Activated CD4-positive, alpha-beta T cell treated with anti-CD3 and anti-CD28 coated beads for 36 hours (primary cell): ENCODE measurements at places on chromosomes 2 and 18. TPM values are rescaled to one million over a fixed set of nuclear protein-coding genes. Genes with fewer than 3 reads are reported as not detected.

The RNF125 gene
- 21.6 TPM for total RNA-seq

The LIMS1 gene
- 70.3 TPM for total RNA-seq

The TEX44 gene
- total RNA-seq = not detected

The HOXD12 gene
- not detected for total RNA-seq

The L3MBTL4 gene
- 0.21 TPM for total RNA-seq

The RNF152 gene
- total RNA-seq = 0.05 TPM

The MYO3B gene
- 1.2 TPM for total RNA-seq

The RAPH1 gene
- total RNA-seq = 9.9 TPM

The CXCR4 gene
- 89.3 TPM for total RNA-seq

The NOSTRIN gene
- total RNA-seq = not detected

The MAB21L4 gene
- not detected for total RNA-seq

The LTBP1 gene
- total RNA-seq = 0.14 TPM

The DNER gene
- not detected for total RNA-seq

The RAB11FIP5 gene
- total RNA-seq = 16.5 TPM

The TNS1 gene
- total RNA-seq = 0.64 TPM

The CAPN14 gene
- total RNA-seq = 0.51 TPM

The INHA gene
- total RNA-seq = not detected

The C2orf78 gene
- not detected for total RNA-seq

The SLC5A7 gene
- not detected for total RNA-seq

The TDRD15 gene
- not detected for total RNA-seq

The FAHD2B gene
- 21.0 TPM for total RNA-seq

The MAL gene
- 35.4 TPM for total RNA-seq

The NDUFB3 gene
- 126 TPM for total RNA-seq

The ITPRIPL1 gene
- 24.8 TPM for total RNA-seq

The MC4R gene
- not detected for total RNA-seq

The LONRF2 gene
- 0.04 TPM for total RNA-seq

The DCC gene
- total RNA-seq = not detected

The KIF5C gene
- 14.1 TPM for total RNA-seq

The SKOR2 gene
- 0.14 TPM for total RNA-seq

The UGT1A8 gene
- not detected for total RNA-seq

The CRACDL gene
- total RNA-seq = 0.59 TPM

The BOK gene
- 0.64 TPM for total RNA-seq

The USP37 gene
- total RNA-seq = 46.8 TPM

The IL1RN gene
- 4.6 TPM for total RNA-seq

The ERBB4 gene
- total RNA-seq = not detected

The PHOSPHO2 gene
- 3.5 TPM for total RNA-seq

The TIMM21 gene
- 36.9 TPM for total RNA-seq

The ANKAR gene
- 2.5 TPM for total RNA-seq

The SIX2 gene
- total RNA-seq = not detected

The G6PC2 gene
- not detected for total RNA-seq

The ACP1 gene
- total RNA-seq = 136 TPM

The PELI1 gene
- 29.7 TPM for total RNA-seq
